ENCODE measurements at places on chromosomes 3 and 15.

DNA sequence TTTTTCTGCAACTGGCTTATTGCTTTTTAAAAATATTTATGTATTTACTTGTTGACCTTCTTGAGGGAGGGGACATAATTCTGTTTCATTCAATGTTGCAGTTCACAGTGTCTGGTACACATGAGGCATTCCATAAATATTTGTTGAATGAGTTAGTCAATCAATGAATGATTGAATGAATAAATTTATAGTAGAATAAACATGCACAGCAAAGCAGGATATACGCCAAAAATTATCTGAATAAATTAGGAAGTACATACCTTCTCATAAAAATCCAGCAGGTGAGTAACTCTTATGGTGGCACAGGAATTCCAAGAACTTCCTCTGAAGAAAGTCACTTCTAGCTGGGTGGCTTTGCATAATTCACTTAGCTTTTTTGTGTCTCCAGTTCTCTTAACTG, 469.4 kb upstream of the ATP11B start:
- no peak for DNase-seq

DNA sequence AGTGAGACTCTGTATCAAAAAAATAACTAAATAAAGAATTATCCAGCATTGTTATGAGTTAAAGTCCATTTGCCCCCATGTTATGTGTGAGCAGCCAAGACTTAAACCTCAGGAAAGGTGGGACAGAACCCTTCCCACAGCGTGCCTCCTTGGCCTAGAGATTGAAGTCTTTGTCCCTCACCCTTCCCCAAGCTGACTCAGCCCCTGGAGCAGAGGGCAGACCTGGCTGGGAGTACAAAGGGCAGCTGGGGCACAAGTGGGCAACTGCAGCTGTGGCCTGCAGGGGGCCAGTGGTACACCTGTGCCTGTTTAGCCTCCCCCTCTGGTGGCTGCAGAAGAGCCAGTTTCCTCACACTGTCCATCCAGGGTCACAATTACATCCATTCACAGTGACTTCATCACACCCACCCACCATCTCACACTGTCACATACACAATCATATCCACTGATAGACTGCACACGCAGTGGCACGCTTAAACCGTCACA, 940 bp upstream of the ACY1 start:
- no peak for DNase-seq

- DNase-seq: no peak
These were observed 5.1 kb downstream of the SLC2A2 start for GRCh38 chr3:171021377-171021776.

DNA sequence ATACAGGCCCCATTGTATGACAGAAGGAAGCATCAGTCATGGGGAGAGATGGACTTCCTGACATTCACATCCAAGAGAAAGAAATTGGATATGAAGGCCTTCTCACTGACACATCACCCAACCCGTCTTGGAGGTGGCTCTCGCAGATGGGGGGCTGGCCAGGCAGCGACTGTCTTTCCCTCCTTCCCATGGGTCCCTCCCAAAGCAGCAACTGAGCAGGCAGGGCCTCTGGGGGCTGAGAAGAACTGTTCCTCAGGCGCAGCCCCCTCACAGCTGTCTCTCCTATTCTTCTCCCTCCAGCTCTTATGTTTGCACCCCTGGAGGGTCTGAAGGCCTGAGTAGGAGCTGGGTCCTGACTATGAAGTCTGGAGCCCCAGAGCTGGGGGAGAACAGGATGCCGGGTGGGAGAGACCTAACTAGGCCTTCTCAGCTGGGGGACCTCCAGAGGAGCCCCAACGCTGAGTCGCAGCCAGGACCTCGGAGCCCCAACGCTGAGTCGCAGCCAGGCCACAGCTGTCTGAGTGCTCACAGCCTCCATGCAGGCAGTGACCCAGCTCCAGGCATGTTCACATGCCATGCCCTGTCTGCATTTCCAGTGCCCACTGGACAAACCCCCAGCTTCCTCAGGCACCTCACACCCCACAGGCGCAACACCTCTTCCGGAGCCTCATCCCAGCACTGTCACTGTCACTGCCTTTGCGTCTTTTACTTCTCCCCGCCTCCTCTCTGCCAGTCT, 29.6 kb downstream of the UMPS start:
- DNase-seq: no peak

- DNase-seq: no peak
These were observed 81.9 kb downstream of the EBLN2 start for GRCh38 chr3:73143401-73143800.

- no peak for DNase-seq
These were observed 19.8 kb upstream of the SMAD6 start for GRCh38 chr15:66682246-66682645.

DNA sequence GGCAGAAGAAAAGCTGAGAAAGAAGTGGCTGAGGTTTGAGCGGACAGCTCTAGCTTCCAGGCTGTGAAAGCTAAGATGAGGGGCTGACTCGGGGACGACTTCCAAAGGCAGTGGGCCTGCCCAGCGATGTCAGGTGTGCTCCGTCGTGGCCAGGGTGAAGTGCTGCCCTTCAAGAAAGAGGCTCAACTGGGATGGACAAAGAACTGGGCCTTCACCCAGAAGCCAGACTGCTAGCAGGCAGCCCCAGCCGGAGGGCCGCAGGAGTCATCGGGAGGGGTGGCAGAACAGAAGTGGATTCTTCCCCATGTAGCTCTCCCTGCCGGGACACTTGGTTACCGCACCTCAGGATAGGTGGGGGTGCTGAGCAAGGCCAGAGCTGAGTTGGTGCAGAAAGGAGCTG, 13.1 kb upstream of the SEC13 start:
- peak; percentile 67 for DNase-seq

DNA sequence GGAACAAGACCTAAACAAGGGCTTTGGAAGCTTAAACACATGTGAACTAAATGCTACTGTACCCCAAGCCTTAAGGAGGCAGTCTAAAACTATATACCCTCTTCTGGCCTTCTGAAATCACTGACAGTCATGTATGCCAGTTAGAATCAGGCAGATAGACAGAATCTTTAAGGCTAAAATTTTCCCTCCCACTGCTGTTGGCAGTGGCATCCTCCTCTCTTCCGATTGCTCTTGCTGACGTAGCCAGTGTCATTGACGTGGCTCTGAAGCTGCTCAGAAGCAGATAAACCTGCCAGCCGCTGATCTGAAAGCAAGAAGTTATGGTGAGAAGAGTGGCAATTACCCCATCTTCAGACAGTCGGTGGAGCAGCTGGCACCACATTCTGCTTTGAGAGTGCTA, 3.3 kb downstream of the RYR3 start:
- no peak for DNase-seq

DNA sequence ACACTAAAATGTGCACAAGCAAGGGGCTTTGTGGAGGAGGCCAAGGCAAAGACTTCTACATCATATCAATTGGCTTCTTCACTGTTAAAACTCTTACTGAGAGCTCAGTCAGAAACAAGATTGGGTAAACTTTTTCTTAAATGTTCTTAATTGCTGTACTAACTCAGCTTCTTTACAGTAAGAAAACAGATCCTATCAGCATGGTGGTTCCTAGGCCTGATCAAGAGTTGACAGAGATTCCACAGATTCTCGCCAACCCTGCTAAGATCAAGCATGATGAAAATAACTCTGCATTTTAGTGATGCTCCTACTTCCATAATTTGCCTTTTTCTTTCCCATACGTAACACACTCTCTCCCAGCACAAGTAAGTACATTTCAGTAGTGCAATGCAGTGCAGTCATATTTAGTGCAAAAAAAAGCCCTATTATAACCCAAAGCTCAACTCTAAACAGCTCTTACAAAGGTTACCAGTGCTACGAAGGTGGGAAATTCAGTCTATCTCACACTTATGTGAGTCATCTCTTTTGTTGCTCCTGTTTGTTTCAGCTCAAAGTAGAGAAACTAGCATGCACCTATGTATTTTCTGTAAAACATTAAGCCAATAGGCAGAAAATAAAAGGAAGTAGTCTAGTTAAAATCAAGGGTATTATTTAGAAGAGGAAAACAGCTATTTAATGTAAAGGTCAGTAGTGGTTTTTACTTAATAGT, 29.9 kb downstream of the TIGIT start:
- DNase-seq: no peak

GRCh38 chr15:70348581-70349344, 251.0 kb upstream of the TLE3 start:
- peak; percentile 82 for DNase-seq

DNA sequence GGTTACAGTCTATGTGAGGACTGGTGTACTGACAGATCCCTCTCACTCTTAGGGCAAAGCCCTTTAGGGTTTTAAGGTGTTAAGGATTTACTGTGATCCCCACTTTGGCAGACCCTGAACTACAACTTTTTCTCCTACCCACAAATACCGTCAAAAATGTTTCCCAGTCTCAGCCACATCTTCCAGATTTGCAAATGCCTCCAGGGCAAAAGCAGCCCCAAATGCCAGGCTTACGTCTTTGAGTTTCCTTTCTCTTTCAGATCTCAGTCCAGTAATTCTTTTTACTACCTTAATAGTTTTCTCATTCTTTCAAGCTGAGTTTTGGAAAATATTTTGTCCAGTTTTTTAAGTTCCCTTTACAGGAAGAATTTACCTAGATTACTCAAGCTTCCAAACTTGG, 13.4 kb upstream of the ITGA11 start:
- no peak for DNase-seq

- no peak for DNase-seq
These were observed 406.2 kb downstream of the FOXP1 start for GRCh38 chr3:71177375-71177774.

DNA sequence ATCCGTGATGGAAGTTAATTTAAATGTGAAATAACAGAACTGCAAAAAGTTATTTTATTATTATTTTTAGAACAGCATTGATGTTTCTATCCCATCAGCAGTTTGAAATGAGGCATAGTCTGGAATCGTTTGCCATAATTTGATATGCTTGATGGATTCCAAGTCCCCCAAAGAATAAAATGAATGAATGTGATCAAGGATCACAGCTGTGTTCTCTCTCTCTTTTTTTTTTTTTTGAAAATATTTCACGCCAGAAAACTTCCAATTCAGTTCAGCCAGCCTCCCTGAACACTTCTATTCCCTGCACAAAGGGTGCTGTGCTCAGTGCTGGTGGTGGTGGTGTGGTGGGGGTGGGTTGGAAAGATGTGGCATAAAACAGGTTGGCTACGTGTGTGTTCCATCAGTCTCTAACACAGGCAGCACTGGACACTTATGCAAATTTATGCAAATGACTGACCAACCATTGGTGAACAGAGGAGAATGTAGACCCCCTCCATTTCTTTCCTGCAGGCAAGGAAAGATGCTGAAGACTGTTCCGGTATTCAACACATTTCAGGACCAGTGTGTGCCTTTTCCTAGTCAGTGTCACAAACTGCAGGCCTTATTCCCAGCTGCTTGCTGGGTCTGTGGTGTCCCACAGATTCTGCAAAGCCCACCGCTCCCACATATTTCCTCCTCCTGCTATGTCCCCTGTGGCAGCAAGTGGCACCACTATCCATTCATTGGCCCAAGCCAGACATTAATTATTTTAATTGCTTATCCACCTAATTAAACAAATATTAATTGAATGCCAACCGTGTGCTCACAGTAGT, 10.6 kb downstream of the ARNT2 start:
- no peak for DNase-seq

- no peak for DNase-seq
These were observed 121.8 kb upstream of the CHL1 start for GRCh38 chr3:74676-75243.

DNA sequence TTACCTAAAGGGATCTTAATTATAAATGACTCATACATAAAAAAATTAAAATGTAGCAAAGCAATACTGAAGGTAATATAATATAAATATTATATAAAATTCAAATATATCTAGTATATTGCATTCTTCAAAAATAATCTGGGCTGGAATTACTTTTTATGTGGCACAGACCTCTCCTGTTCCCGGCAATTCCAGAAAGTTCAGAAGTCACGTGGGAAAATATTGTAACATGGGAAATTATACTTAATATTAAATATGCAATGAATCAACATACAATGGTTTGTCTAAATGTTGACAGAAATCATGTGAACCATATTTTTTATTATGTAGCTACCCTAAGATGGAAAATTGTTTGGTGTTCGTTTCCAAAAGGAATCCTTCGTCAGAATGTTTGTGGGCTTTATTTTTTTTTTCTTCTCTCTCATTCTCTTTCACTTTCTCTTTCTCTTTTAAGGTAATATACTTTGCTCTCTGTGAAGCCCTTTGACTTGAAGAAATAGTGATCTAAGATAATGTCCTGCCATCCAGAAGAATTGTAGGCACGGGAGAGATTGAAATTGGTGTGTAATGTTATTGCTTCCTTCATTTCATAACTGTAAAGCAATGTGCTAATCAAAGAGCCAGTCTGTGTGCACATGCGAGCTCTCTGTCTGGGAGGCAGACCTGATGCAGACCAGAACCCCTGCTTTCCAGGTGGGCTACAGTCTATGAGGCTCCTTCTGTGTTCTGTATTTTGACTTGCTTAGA, 559.4 kb downstream of the NR2F2 start:
- DNase-seq: no peak

DNA sequence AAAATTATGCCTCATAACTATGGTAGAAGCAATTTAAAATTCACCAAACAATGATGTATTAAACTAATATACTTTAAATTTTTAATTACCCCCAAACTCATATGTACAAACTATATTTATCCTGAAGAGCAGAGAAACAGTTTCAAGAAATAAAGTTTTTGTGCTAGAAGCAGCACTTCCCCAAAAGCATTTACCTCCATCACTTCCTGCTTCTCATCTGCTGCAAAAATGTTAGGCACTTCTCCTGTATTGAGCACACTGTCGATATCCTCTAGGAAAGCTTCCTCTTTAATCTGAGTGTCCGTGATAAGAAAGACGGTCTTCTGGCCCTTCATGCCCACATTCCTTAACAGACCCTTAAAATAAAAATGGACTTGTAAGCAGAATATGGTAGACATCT, 101.5 kb upstream of the ASB14 start:
- DNase-seq: no peak

DNA sequence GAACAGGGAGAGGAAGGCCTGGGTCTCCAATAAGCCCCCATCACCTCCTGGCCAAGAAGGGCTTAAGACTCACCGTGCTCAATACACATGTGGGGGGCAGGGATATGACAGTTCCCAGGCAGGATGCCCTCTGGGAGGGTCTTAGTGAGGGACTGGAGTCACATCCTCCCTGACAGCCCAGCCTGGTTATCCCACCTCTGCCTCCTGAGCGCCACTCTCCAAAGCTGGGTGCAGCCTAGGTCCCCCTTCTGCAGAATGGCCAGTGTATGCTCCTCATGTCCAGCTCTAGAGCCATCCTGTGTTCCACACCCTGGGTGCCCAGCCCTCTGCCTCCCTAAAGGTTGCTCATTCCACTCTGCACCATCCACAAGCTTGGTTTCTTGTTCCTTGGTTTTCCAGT, 1.2 kb upstream of the SHISA5 start:
- peak; percentile 74 for DNase-seq

- DNase-seq: no peak
These were observed 6.0 kb downstream of the PLCL2 start for GRCh38 chr3:16890597-16891333.

DNA sequence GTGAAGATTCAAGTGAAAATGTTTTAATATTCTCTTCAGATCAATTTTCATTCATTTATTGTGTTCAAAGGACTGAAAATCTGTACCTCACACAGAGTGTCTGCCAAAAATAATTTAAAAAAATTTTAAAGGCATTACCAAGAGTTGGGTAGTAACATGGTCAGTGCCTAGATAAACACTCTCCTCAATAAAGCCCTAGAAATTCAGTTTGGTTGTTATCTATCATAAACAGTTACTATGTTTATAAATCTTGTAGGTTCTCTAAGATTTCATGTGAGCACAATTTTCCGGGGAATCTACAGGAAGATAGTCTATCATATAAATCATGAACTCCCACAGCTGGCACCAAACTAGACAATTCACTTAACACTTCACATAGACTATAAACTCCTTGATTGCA, 128.6 kb downstream of the GSK3B start:
- no peak for DNase-seq

GRCh38 chr3:82745544-82745943, 984.1 kb upstream of the GBE1 start:
- no peak for DNase-seq

All from posterior vena cava (tissue), 2 donors.